Stimulated activated CD8-positive, alpha-beta memory T cell treated with anti-CD3 and anti-CD28 coated beads, Interleukin-4, amount 100 ng/mL, for 4 hours (primary cell): ENCODE measurements at places on chromosomes 1 and 21.

- DNase-seq: no peak
Observed at GRCh38 chr1:156060937-156061636, at the start of gene RAB25. RAB25 (plus strand) TSS chr1:156061160; CDS start chr1:156061401, 241 bp downstream.

- no peak for DNase-seq
Observed at GRCh38 chr1:229058729-229059128, 212.2 kb upstream of the RAB4A start.

GRCh38 chr1:54934869-54935268 lies 45.6 kb upstream of the TMEM61 start:
- no peak for DNase-seq

GRCh38 chr1:196098000-196098399 lies 510.2 kb downstream of the KCNT2 start:
- DNase-seq: no peak

- DNase-seq: no peak
Observed at GRCh38 chr1:111511370-111511769, 7.9 kb upstream of the ADORA3 start.

GRCh38 chr1:164510435-164510834 lies 48.5 kb upstream of the PBX1 start:
- no peak for DNase-seq

- no peak for DNase-seq
Observed at GRCh38 chr1:25568834-25569596, 25.6 kb downstream of the LDLRAP1 start.

- no peak for DNase-seq
Observed at GRCh38 chr1:54255026-54255702, 55.2 kb downstream of the MRPL37 start.

GRCh38 chr21:26179501-26179900 lies 8.9 kb upstream of the APP start:
- DNase-seq: no peak

- DNase-seq: no peak
Observed at GRCh38 chr1:156276532-156276931, 6.1 kb downstream of the SMG5 start.

GRCh38 chr1:175157200-175157599 lies 35.4 kb downstream of the KIAA0040 start:
- DNase-seq: no peak
